ENCODE measurements at places on chromosomes 5 and 9. TPM values are rescaled to one million over a fixed set of nuclear protein-coding genes. Genes with fewer than 3 reads are reported as not detected.

DNA sequence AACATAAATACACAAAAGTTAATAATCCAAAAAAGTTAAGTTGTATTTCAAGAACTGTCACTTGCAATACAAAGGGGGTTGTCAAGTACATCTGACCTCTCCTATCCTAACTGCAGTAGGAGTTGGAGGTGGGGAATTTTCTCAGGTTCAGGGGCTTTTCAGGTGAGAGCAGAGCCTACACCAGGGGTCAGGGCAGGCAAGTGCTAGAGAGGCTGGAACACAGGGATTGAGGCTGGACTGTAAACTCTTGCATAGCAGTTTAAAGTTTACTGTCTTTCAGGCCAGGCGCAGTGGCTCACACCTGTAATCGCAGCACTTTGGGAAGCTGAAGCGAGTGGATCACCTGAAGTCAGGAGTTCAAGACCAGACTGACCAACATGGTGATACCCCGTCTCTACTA lies 25.4 kb upstream of the RASGRF2 start:
- H3K4me3 ChIP-seq, result no peak overlapping the region
- peaks cover 1% of the 10 kb centered on the region for H3K4me1 ChIP-seq
- no peak for DNase-seq
- no peaks in the 10 kb centered on the region for H3K27me3 ChIP-seq
- H3K27ac ChIP-seq, result no peak overlapping the region
- no peaks in the 10 kb centered on the region for H3K36me3 ChIP-seq

DNA sequence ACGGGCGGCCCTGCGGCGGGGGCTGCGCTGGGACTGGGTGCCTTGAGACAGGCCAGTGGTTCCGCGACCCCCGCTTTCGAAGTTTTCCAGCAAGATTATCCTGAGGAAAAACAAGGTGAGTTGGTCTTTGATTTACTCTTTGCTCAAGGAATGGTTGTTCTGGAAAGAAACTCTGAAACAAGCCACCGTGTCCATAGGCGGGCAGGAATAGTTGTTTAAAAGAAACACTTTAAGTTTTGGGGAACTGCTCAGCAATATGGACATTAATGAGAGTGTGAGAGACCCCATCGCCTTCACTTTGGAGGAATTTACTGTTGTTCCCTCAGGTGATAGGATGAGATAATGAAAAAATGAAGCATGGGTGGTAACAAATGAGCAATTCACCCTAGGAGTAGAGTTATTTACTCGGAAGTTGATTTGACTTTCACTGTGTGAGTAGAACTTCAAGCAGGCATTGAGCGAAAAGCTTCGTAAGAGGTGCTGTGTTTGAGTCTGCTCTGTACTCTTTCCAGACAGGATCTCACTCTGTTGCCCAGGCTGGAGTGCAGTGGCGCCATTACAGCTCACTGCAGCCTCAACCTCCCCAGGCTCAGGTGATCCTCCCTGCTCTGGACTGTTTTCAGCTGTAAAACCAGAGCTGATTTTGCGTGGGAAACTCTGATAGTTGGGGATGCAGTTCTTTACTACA lies 1.1 kb downstream of the DMRTA1 start:
- H3K4me3 ChIP-seq, result no peak overlapping the region
- no peak overlapping the region for H3K27ac ChIP-seq
- DNase-seq, result no peak
- no peaks in the 10 kb centered on the region for H3K36me3 ChIP-seq
- peaks cover 4% of the 10 kb centered on the region for H3K4me1 ChIP-seq

- H3K27ac ChIP-seq, result no peak overlapping the region
- no peak overlapping the region for H3K4me3 ChIP-seq
- no peaks in the 10 kb centered on the region for H3K36me3 ChIP-seq
- H3K27me3 ChIP-seq, result peaks cover 41% of the 10 kb centered on the region
Measured at GRCh38 chr5:59609501-59610265, 283.8 kb downstream of the PDE4D start.

- no peak overlapping the region for H3K27ac ChIP-seq
- H3K36me3 ChIP-seq, result peaks cover 89% of the 10 kb centered on the region
Measured at GRCh38 chr5:94017579-94017978, 276.2 kb upstream of the POU5F2 start.

GRCh38 chr9:17588941-17589340 lies 10.1 kb downstream of the SH3GL2 start:
- H3K4me1 ChIP-seq, result no peaks in the 10 kb centered on the region
- no peak overlapping the region for H3K27ac ChIP-seq
- no peak overlapping the region for H3K4me3 ChIP-seq
- no peaks in the 10 kb centered on the region for H3K27me3 ChIP-seq

DNA sequence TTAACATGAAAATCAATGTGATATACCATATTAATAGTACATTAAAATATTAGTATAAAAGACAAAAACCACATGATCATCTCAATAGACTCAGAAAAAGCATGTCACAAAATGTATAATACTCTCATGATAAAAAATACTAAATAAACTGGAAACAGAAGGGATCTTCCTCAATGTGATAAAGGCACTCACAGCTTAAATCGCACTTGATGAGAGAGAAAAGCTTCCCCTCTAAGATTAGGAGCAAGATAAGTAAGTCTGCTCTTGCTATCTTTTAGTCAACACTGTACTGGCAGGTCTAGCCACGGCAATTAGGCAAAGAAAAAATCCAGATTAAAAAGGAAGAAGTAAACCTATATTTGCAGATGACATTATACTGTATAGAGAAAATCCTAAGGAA lies 21.8 kb upstream of the MSH3 start:
- H3K36me3 ChIP-seq, result peaks cover 42% of the 10 kb centered on the region
- H3K4me3 ChIP-seq, result no peak overlapping the region
- peaks cover 6% of the 10 kb centered on the region for H3K4me1 ChIP-seq
- no peak overlapping the region for H3K27ac ChIP-seq

DNA sequence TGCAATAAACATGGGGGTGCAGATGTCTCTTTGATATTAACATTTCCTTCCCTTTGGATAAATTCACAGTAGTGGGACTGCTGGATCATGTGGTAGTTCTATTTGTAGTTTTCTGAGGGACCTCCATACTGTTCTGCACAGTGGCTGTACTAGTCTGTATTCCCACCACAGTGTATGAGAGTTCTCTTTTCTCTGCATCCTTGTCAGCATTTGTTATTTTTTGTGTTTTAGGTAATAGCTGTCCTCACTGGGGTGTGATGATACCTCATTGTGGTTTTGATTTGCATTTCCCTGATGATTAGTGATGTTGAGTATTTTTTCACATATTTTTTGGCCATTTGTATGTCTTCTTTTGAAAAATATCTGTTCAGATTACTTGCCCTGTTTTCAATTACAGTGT lies 562.5 kb downstream of the CSNK1G3 start:
- no peaks in the 10 kb centered on the region for H3K4me1 ChIP-seq
- H3K36me3 ChIP-seq, result no peaks in the 10 kb centered on the region
- no peak overlapping the region for H3K4me3 ChIP-seq
- no peak for DNase-seq
- H3K27me3 ChIP-seq, result no peaks in the 10 kb centered on the region
- no peak overlapping the region for H3K27ac ChIP-seq

DNA sequence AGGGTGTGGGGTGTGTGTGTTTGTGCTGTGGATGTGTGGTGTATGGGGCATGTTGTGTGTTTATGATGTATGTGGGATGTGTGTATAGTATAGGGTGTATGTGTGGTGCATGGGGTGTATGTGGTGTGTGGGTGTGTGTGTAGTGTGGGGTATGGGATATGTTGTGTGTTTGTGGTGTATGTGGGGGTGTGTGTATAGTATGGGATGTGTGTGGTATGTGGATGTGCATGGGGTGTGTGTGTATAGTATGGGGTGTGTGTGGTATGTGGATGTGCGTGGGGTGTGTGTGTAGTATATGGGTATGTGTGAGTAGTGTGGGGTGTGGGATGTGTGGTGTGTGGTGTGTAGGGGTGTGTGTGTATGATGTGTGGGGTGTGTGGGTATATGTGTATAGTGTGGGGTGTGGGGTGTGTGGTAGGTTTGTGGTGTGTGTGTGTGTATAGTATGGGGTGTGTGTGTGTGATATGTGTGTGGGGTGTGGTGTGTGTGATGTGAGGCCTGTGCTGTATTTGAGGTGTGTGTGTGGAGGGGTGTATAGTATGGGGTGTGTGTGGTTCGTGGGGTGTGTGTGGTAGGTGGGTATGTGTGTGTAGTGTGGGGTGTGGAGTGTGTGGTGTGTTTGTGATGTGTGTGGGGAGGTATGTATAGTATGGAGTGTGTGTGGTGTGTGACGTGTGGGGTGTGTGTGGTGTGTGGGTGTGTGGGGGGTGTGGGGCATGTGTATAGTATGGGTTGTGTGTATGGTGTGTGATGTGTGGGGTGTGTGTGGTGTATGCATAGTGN lies 10.5 kb downstream of the ECSCR start:
- H3K36me3 ChIP-seq, result peaks cover 10% of the 10 kb centered on the region
- no peaks in the 10 kb centered on the region for H3K27me3 ChIP-seq
- no peak for DNase-seq
- peaks cover 36% of the 10 kb centered on the region for H3K4me1 ChIP-seq

- H3K27me3 ChIP-seq, result peaks cover 7% of the 10 kb centered on the region
- no peak overlapping the region for H3K27ac ChIP-seq
- H3K4me3 ChIP-seq, result no peak overlapping the region
- no peak for DNase-seq
Measured at GRCh38 chr5:141920771-141921170, 2.9 kb upstream of the DELE1 start.

GRCh38 chr5:34501016-34501415 lies 155.1 kb upstream of the RAI14 start:
- no peak for DNase-seq
- peaks cover 12% of the 10 kb centered on the region for H3K4me1 ChIP-seq
- peaks cover 30% of the 10 kb centered on the region for H3K27me3 ChIP-seq
- no peak overlapping the region for H3K4me3 ChIP-seq
- no peaks in the 10 kb centered on the region for H3K36me3 ChIP-seq

DNA sequence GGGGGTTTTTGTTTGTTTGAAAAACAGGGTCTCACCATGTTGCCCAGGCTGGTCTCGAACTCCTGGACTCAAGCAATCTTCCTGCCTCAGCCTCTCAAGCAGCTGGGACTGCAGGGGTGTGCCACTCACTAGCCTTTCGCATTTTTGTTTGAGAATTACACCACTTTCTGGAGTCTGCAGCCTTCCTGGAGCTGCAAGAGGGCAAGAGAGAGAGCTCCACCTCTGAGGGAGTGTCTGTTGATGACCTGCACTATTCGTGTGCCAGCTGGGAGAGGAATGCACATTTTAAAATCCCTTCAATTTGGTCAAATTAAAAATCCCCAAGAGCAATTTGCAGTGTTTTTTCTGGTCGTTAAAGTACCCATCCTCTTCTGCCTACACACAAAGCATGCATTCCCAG lies 5.0 kb upstream of the CKMT2 start:
- no peaks in the 10 kb centered on the region for H3K27me3 ChIP-seq
- H3K27ac ChIP-seq, result no peak overlapping the region
- no peak for DNase-seq
- H3K4me1 ChIP-seq, result peaks cover 3% of the 10 kb centered on the region
- H3K4me3 ChIP-seq, result no peak overlapping the region

GRCh38 chr5:100434815-100435214 lies 100.4 kb upstream of the FAM174A start:
- no peaks in the 10 kb centered on the region for H3K4me1 ChIP-seq
- no peak overlapping the region for H3K4me3 ChIP-seq
- no peak for DNase-seq
- H3K36me3 ChIP-seq, result no peaks in the 10 kb centered on the region

- no peak overlapping the region for H3K27ac ChIP-seq
- no peaks in the 10 kb centered on the region for H3K36me3 ChIP-seq
- H3K4me1 ChIP-seq, result no peaks in the 10 kb centered on the region
- no peak for DNase-seq
- H3K27me3 ChIP-seq, result no peaks in the 10 kb centered on the region
Measured at GRCh38 chr5:63483338-63483737, 478.9 kb downstream of the HTR1A start.

GRCh38 chr9:100443781-100444768 lies 17.1 kb downstream of the MSANTD3 start:
- no peaks in the 10 kb centered on the region for H3K27me3 ChIP-seq
- no peak overlapping the region for H3K27ac ChIP-seq
- peaks cover 3% of the 10 kb centered on the region for H3K36me3 ChIP-seq
- H3K4me1 ChIP-seq, result peaks cover 3% of the 10 kb centered on the region

DNA sequence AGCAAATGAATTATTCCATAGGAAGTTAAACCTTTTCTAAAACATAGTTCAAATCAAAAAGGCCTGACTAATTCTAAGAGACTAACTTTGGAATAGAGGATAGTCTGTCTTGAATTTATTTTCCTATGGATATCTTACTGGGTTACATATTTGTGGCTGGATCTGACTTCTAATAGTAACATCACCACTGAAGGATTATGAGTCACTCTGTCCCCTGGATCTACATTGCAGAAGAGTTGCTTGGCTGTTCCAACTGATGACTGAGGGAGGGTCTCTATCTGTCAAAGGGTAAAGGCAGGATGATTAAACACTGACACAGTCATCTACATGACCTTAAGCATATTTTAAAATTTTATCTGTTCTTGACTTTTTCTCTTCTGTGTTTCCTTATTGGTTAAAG lies 119.6 kb upstream of the FST start:
- H3K4me1 ChIP-seq, result peaks cover 2% of the 10 kb centered on the region
- H3K27me3 ChIP-seq, result peaks cover 3% of the 10 kb centered on the region
- H3K27ac ChIP-seq, result no peak overlapping the region
- H3K36me3 ChIP-seq, result no peaks in the 10 kb centered on the region
- no peak for DNase-seq
- no peak overlapping the region for H3K4me3 ChIP-seq

GRCh38 chr5:138972836-138973235 lies 97.7 kb upstream of the LRRTM2 start:
- no peak overlapping the region for H3K27ac ChIP-seq
- no peak overlapping the region for H3K4me3 ChIP-seq
- H3K36me3 ChIP-seq, result no peaks in the 10 kb centered on the region
- DNase-seq, result no peak
- peaks cover 4% of the 10 kb centered on the region for H3K4me1 ChIP-seq

Gene NTNG2
- 1.6 TPM for total RNA-seq

Gene SLC23A1
- total RNA-seq, result not detected

Gene BTNL8
- total RNA-seq, result 0.20 TPM

Gene SLC1A3
- 0.85 TPM for total RNA-seq

Gene ZNF883
- 1.9 TPM for total RNA-seq

Gene ALDH1A1
- total RNA-seq, result not detected

Gene C9orf153
- total RNA-seq, result 0.38 TPM

Gene CAPSL
- 0.68 TPM for total RNA-seq

Gene SLC46A2
- not detected for total RNA-seq

Gene SREK1
- total RNA-seq, result 63.3 TPM

Gene GRPEL2
- total RNA-seq, result 55.3 TPM
